CD4-positive, alpha-beta T cell treated with Interleukin-2 at 100 ng/mL for 4 hours (primary cell): ENCODE measurements at places on chromosomes 11 and 22.

GRCh38 chr11:110125632-110126031 is 32.4 kb downstream of the ZC3H12C start:
- DNase-seq = no peak

DNA sequence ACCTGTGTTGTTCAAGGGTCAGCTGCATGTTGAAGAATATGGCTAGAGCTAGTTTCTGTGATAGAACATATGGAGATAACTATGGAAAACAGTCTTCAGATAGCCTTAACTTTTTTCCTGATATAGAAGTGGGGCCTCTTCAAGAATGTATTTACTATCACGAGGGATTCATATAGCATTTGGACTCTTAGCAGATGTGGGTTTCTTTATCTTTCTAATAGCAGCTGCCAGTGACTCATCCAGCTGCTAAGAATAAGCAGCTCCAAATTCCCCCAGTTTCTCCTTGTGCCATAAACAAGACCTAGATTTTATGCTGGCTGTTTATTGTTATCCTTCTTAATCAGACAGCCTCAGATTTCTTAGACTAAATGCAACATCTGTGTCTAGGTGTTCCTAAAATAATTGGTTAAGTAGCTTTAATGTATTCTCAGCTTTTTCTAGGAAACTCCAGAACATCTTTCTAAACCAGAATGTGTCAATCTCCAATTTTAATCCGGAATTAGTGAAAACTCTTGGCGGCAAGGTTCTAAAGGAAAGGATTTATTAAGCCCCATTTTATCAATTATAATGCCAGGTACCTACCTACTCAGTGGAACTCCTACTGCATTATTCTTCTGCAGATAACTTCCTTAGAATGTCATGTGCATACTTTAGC is 119.8 kb downstream of the CSTPP1 start:
- DNase-seq = no peak

DNA sequence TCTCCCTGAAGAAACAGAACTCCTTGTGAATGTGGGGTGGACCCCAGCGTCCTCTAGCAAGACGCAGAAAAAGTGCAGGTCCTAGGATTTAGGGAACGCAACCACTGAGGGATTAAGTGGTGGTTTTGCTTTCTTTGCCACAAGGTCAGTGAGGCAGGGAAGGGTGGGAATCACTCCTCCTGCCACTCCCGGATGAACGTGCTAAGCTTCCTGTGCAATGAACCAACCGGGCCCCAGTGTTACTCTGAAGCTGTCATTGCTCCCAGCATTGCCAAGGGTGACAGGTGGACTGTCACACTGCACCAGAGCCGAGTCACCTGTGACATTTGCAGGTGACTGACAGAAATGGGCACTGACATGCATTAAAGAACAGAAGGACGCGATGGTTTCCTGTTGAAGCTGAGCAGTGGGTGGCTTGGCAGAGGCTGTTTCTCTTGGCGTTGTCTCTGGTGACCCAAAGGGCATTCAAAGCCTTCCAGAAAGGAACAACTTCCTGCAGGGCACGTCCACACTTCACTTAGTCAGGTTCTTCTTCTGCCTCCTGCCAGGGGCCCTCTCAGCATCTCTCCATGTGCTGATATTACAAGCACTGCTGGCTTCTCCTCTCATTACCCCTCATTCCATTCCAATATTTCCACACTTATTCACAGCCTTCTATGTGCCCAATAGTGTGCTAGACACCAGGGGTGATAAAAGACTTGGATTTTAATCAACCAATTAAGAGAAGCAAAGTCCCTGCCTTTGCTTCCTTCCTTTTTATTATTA is 9.7 kb downstream of the KIRREL3 start:
- DNase-seq = no peak

DNA sequence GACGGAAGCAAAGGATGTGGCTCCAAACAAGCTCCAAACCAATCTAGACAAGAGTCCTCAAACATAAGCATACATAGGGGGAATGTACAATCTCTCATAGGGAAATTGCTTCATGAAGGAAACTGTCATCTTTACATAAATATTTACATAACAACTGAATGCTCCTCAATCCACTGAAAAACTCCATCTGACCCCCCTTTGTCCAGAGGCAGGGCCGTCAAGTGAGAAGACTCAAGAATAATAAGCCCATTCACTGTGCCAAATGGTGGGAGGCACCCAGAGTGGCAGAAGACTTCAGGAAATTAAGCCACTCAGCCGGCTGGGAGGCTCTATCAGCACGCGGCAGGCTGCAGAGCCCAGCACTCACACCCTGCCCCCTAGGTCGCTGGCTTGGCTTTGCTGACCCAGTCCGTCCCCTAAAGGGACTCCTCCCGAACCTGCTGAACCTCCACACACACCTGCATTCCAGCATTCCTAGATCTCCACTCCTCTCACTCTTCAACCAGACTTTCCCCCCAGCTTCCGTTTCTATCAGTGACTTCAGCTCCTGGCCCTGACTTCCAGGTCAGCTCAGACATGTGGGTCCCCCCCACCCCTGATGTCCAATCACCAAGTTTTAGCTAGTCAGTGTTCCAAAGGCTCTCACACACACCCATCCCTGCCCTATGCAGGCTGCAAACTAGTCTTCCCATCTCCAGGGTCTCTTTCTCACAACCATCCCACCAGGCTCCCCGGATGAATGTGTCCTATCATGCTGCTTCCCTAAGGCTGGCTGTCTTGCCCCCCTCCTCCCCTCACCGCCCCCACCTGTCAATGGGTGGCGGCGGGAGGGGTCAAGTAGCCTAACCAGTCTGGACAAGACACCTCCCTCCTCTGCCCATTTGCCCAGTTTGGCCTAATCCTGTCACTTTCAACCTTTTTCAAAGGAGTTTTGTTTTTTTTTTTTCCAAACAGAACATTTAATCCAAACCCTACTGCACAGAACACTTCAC is 11.3 kb downstream of the VPS37C start:
- DNase-seq = no peak

GRCh38 chr11:32366666-32367065 is 68.7 kb downstream of the WT1 start:
- DNase-seq = no peak

GRCh38 chr11:90414221-90414620 is 191.4 kb upstream of the CHORDC1 start:
- DNase-seq = no peak

DNA sequence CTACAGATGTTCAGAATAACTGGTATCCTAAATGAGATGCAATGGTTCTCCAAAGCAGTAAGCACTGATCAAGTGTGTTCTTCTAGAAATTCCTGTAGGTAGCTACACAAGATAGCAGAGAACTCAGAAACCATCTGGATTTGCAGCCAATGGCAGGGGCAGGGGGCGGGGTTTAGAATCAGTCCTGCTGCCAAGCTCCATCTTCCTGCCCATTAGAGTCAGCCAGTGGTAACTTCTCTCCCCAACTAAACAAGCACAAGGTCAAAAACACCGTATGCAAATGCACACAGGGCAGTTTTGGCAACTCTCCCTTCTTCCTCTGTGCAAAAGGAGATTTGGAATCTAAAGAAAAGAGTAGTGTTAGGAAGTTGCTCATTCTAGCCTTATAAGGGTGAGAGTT is 237.5 kb upstream of the CCDC90B start:
- DNase-seq = no peak

- no peak for DNase-seq
These were observed 2.7 kb downstream of the BCL9L start for GRCh38 chr11:118922745-118923627.

DNA sequence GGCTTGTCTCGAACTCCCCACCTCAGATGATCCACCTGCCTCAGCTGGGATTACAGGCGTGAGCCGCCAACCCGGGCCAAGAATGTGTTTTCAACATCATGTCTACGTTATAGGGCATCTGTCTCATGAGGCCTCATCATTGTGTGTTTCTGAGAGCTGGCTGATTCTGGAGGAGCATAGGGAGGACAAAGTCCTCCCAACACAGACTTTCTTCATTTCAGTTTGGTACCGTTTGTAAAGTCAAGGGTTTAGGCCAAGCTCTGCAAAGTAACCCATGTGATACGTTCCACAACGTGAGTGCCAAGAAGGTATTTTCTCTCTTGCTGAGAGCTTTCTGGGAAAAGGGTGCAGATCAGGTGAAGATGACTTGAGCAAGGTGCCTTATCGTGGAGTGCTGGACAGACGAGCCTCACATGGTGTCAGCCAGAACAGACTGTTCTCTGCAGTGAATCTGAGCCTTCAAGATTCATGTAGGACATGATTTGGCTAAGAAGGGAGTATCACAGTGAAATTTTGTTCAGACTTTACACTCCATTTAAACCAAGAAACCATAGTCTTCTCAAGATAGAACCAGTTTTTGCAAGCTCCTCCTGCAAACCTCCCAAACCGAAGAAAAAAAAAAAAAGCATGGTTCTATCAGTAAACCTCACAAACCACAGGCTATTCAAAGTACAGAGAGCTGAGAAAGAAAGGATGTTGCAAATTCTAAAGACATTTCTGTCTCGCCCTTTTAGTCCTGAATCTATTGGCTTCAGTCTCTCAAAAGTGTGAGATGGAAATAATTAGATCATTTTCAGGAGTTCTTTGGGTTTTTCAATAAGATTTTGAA is 71.7 kb downstream of the DBX1 start:
- DNase-seq = no peak

DNA sequence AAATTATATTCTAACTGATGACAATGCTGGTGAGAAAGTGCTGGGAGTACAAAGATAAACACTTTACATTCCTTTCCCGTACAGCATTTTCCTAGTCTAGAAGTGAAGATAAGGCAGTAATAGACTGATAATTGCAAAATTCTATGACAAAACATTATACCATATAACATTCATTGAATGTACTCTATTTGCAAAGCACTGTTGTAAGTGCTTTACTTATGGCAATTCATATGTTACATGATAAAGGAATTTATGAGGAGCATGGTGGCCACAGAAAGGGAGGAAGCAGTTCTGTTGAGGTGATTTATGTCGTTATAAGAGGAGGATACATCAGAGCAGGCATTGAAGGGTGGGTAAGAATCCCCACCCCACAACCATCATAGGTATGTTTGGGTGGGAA is 434.8 kb downstream of the RAB38 start:
- no peak for DNase-seq

GRCh38 chr22:47168900-47169800 is 406.7 kb downstream of the TBC1D22A start:
- DNase-seq = no peak

DNA sequence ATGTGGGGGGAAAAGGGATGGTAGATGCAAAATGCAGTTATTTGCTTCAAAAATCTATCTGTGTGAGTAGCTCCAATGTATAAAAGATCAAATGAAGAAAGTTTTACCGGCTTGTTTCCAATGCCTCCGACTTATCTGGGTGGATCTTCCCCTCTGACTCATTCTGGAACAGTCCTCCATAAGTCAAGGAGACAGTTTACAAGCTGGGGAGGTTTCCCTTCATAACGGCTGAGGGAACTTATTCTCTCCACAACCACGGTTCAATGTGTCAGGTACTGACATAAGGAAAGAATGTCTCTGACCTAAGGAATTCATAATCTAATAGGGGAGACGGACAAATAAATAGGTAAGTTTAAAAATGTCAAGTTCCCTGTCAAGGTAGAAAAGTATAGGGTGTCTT is 49.7 kb upstream of the BIRC3 start:
- no peak for DNase-seq

- no peak for DNase-seq
These were observed 46.9 kb downstream of the ME3 start for GRCh38 chr11:86625544-86625943.

- peak; percentile 14 for DNase-seq
These were observed 10.1 kb downstream of the MCM5 start for GRCh38 chr22:35409783-35410662.

GRCh38 chr11:73374151-73374550 is 2.0 kb upstream of the RELT start:
- DNase-seq = no peak

- DNase-seq = no peak
These were observed 22.7 kb downstream of the EFCAB6 start for GRCh38 chr22:43789452-43789851.

GRCh38 chr11:16278979-16279378 is 77.4 kb downstream of the SOX6 start:
- no peak for DNase-seq

- DNase-seq = no peak
These were observed 2.4 kb downstream of the GSTT4 start for GRCh38 chr22:24002851-24003250.

- DNase-seq = no peak
These were observed 19.8 kb downstream of the FAM118A start for GRCh38 chr22:45329530-45329936.

- no peak for DNase-seq
These were observed 362.4 kb downstream of the MIAT start for GRCh38 chr22:27019827-27020226.

DNA sequence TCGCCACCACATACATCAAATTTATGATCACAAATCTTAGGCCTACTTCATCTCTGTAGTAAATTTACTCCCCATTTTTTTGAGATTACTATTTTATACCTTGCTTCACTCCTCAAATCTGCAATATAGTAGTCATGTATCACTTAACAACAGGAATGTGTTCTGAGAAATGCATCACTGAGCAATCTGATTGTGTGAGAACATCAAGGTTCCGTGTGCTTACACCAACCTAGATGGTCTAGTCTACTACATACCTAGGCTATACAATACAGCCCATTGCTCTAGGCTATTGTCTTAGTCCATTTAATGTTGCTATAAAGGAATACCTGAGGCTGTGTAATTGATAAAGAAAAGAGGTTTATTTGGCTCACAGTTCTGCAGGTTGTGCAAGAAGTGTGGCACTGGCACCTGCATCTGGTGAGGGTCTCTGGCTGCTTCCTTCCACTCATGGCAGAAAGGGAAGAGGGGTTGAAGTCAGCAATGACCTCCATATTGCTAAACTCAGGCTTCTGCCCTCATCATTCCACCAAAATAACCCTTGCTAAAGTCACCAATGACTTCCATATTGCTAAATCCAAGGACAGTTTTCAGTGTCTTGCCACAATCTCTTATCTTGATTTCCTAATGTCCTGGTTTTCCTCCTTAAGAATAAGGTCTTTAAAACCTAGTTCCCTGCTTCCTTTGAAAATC is 140.3 kb downstream of the RBFOX2 start:
- DNase-seq = no peak

DNA sequence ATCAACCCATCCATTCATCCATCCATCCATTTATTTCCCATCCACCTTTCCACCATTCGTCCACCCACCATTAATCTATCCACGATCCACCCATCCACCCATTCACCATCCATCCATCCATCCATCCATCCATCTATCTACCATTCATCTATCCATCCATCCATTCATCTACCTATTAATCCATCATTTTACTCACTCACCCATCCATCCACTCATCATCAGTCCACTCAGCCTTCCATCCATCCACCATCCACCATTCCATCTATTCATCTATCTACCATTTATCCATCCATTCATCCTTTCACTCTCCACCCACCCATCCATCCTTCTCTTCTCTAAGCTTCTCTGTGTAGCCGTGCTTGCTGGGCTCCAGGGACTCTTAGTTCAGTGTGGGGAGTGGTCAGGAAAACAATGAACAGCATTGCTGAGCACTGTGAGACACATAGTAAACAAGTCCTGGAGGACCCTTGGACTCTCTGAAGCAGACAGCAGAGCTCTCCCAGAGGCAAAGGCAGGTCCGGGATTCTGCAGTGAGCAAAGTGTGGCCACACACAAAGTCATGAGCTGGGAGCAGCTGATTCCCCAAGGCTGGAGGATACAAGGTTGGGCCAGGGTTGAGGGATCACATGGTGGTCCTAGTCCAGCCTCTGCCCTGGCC is 642.2 kb downstream of the BRD1 start:
- no peak for DNase-seq
